SK-N-SH (cell line): ENCODE measurements at places on chromosomes 13 and 19. TPM values are rescaled to one million over a fixed set of nuclear protein-coding genes. Genes with fewer than 3 reads are reported as not detected.

- peak; percentile 71 for DNase-seq
Observed at GRCh38 chr19:40689339-40690049, 957 bp downstream of the NUMBL start.

Gene GPR42
- polyA plus RNA-seq = not detected in 2 replicates

Gene DACH1
- polyA plus RNA-seq = 0.15 and 0.21 TPM in 2 replicates

DNA sequence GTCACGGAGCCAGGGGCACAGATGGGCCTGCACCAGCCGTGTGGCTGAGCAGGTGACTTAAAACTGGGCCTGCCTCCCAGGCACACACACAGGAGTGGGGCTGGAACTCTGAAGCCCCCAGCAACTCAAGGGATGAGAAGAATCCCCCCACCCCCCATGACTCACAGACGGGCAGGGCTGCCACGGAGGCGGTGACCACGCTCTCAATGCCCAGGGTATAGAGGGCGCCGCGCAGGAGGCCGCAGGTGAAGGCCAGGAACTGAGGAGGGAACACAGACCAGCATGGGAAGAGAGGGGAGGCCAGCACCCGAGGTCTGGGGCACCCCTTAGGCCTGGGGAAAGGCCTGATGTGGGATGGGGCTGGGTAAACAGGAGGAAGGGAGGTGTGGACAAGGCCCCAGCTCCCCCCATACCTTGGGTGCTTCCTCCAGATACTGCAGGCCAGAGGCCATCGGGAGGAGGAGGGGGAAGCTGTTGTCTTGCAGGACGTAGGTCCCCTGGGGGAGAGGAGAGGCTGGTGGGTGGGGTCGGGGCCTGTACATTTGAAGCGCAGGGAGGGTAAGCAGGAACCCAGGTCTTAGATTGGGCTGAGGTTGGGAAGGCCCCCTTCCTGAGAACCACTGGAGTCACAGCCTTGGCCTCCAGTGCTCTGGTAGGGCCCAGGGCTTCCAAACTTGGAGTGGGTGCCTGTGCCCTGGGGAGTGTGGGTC, 3.1 kb upstream of the NKPD1 start:
- DNase-seq = no peak

- no peak for DNase-seq
Observed at GRCh38 chr13:39597838-39598237, 5.2 kb downstream of the LHFPL6 start.

- DNase-seq = peak; percentile 59
Observed at GRCh38 chr13:40671956-40672764, 5.7 kb upstream of the FOXO1 start.

DNA sequence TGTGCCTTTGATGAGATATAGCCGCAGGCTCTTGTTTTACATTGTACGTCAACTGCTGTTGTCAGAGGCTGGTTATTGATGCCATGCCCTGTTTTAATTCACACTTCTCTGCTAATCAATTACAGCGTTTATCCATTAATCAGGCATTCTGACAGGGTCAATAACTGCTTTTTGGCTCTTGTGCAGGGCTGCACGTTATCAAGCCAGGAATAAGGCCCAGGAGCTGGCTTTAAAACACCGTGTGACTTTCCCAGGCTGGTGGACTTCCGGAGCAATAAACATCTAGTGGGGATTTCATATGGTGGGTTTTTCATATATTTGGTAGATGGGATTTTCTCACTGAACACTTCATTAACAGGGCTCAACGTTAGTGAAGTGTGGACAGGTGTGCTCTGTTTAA, 221.7 kb downstream of the TM9SF2 start:
- no peak for DNase-seq
